AG09309 (cell line): ENCODE measurements at places on chromosomes 6 and 20.
A peak's percentile ranks its signal among the peaks of the same experiment; 100 is the strongest.

- no peak for DNase-seq
Measured at GRCh38 chr6:72530152-72530551, 91.7 kb upstream of the KCNQ5 start.

GRCh38 chr6:157675831-157676230 lies 147.2 kb upstream of the SNX9 start:
- DNase-seq, result no peak

DNA sequence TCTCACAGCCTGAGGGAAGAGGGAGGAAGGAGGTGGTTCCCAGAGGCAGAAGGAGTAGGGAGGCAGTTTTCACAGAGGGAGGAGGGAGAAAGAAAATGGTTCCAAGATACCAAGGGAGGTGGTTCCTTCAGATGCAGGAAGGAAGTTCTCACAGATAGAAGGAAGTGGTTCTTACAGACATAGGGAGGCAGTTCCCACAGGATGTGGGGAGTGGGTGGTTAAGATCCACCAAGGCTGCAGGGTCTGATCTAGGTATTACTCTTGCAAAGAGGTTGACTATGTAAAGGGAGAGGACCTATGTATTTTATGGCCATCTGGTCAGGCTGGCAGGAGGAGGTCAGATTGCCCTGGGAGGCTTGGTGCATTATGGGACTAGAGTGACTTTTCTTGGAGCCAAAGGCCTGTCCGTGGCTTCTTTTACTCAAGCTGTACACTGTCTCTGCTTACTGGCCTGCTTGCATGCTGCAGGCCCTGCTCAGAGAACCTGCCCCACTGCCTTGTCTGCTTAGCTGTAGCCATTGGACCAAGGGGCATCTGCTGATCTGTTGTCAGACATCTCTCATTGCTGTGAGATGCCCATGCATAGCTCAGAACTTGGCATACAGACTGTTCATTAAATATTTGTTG lies 283.7 kb downstream of the DHX35 start:
- no peak for DNase-seq

GRCh38 chr20:33132513-33133372 lies 35.2 kb upstream of the BPIFA2 start:
- no peak for DNase-seq

- no peak for DNase-seq
Measured at GRCh38 chr6:168118935-168119334, 39.9 kb upstream of the FRMD1 start.

DNA sequence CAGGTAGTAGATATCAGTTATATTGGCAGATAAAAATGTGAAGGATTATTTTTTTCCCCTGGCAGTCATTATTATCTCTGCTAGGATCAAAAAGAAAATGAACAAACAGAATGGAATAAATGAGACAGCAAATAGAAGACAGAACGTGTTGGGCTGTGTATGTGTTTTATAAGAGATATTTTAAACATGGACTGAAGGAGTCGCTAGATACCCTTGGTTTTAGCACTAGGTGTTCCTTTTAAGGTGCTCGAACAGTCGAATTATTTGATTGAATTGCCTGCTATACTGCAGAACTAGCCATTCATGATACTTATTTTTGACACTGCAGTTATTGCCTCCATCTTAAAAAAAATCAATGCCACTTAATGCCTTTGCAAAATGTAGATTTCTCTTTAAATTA lies 3.7 kb downstream of the GRIK2 start:
- DNase-seq, result no peak

GRCh38 chr20:41482647-41483552 lies 116.3 kb upstream of the EMILIN3 start:
- DNase-seq, result peak; percentile 80

DNA sequence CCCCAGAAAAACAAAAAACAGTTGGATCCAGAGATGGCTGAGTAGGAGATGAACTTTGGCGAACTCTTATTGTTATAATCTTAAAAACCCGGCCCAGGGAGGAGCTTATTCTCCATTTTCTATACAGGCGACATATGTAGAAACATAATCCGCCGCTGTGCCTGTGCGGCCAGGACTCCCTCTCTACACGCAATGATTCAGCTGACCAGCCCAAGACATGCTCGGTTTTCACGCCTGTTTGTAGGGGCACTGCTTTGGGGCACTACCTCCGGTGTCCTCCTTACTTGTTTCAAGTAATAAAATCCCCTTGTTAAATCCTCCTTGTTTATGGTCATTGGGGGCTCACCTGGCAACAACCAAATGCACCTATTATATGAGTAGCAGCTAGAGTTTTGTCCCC lies 89.9 kb downstream of the SEL1L2 start:
- no peak for DNase-seq

DNA sequence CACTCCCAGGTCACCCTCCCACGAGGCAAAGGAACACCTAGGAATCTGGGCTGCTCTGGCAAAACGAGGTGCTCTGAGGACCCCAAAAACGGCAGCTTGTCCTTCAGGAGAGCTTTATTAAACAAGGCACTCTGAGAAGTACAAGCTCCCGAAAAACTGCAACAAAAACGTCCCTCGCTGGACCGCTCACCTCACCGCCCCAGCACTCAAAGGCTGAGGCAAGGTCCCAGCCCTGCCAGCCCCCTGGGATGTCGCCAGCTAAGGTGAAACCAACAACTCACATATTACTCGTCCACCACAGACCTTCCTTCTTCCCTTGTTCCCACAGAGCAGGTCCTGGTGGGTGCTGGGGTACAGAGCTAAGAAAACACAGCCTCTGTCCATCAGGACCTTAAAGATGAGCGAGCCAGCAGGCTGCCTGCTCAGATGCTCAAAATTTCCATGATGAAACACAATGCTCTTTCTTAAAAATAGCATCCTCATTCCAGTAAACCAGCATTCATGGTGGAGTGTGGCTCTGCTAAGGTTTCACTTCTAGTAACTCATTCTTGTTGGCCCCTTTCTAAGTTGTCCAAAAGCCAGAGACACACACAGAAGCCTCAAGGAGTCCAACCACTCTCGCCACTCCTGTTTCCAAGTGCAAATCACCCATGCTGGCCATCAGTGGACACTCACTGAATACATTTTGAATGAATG lies 35.9 kb downstream of the ATP9A start:
- no peak for DNase-seq

DNA sequence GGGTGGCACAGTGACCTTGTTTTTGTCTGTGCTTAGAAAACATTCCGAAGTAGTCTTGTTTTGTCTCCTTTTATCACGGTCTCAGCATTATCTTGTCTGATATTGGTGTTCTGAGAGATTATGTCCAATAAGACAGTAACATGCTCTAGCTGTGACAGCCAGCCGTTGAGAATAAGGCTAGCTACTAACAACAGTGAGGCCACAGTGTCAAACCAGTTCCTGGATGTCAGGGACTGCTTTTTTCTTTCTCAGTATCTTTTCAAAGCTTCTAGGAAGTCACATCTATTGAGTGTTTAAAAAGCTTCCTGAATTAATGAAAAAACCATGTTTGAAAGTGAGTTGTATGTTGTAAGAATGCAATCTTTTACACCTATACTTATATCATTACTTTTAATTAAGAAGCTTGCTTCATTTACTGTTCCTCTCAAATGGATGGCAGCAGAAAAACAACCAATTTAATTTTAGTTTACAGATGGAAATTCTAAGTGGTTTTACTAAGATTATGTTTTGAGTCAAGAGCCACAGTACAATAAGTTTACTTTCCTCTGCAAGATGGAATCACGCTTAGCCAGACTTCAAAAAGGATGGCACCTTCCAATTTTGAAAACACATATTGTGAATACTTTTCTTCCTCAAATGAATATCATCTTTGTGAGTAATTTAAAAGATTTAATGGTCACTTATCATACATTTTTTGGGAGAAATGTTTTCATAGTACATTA lies 53.1 kb downstream of the MAP3K7 start:
- no peak for DNase-seq

GRCh38 chr6:147654103-147654845 lies 145.8 kb downstream of the SAMD5 start:
- no peak for DNase-seq

DNA sequence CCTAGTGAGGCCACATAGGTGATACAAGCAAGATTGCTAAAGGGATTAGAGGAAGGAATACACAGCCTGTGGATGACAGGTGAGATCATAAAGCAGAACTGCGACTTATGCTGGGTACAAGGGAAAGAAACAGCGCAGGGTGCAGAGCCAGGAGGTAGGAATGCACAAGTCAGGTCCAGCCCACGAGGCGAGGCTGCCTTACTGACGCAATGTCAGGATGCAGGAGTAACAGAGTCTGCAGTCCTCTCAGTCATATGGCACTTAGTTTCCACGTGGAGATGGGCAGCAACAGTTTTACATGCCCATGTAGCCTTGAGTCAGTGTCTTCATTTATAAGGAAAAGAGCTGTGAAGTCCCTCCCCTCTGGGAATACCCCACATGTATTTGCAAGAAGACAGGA lies 210.9 kb downstream of the SYNE1 start:
- no peak for DNase-seq

- no peak for DNase-seq
Measured at GRCh38 chr20:59808729-59809381, 124.6 kb downstream of the SYCP2 start.

- DNase-seq, result no peak
Measured at GRCh38 chr6:104705095-104705707, 154.5 kb downstream of the HACE1 start.

DNA sequence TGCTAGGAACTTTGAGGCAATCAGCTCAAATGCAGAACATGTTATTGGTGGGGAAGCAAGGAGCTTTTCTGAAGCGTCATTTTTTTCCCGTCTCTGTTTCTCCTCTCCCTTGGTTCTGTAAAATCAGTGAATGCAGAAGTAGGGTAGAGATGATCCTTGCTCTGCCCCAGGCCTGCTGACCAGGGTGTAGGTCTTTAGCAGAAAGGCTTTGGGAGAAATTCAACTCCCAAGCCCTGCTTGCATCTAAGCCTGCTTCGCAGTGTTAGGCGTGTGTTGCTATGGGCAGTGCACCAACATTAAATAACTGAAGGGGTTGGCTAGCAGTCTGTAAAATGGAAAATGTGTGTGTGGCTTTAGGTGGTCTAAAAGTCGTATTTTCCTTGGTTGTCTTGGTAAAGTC lies 45.9 kb downstream of the SASH1 start:
- no peak for DNase-seq

GRCh38 chr6:145147981-145148749 lies 587.2 kb downstream of the EPM2A start:
- peak; percentile 77 for DNase-seq

DNA sequence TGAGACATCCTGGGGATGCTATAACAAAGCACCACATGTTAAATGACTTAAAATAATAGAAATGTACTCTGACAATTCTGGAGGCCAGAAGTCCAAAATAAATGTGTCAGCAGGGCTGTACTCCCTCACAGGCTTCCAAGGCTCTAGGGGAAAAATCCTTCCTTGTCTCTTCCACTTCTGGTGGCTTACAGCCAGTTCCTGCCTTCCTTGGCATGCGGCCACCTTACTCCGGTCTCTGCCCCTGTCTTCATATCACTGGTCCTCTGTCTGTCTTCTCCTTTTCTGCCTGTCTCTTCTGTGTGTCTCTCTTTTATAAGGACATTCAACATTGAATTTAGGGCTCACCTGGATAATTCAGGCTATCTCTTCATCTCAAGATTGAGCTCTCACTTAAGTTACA lies 155.3 kb upstream of the SYNCRIP start:
- no peak for DNase-seq

GRCh38 chr6:53854843-53855567 lies 60.2 kb downstream of the LRRC1 start:
- DNase-seq, result no peak

DNA sequence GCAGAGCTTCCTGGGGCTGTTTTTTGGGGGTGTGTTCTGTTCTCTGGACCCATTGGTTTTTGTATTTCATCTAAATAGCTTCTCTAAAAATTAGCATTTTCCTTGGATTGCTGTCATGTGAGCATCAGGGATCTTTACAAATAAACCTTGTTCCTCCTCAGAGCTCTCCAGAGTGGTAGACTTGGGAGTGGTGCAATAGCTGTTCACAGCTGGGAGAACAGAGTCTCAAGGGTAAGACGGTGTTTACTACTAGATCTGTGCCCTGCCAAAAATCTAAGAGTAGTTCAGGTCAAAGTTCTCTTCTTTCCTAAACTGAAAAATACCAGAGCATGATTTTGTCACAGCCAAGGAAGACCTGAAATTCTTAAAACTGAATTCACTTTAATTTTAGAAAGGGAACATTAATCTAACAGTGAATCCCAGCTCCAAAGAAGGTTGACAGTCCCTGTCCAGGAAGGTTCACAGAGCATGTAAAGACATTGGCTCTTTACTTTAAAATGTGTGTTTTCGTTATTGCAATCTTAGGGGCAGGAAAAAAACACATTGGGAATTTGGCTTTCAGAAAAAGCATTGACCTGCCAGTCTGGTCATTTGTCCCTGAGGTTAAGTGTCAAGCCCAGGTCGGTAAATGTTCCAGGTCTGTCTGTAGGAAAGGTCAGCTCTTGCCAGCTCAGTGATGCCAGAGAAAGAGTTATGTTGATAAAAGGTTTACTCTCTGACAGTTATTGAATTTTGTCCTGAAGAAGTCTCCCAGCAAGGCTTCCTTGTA lies 43.3 kb downstream of the VAPB start:
- DNase-seq, result no peak

DNA sequence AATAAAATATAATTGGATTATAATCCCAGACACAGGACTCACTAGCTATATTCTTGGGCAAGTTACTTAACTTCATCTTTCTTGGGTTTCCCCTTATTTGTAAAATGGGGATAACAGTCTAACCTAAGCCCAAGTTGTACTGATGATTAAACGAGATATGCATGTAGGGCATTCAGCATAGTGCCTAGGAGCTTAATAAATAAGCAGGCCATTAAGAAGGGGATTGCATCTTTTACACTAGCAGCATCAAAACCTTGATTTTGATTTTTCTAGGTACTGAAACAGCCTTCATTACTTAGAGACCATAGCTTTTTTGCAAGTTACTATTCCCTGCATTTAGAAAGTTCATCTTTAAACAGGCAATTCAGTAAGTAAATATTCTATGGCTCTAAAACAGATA lies 2.2 kb upstream of the QKI start:
- DNase-seq, result no peak

GRCh38 chr6:163183806-163184205 lies 230.7 kb upstream of the QKI start:
- no peak for DNase-seq

DNA sequence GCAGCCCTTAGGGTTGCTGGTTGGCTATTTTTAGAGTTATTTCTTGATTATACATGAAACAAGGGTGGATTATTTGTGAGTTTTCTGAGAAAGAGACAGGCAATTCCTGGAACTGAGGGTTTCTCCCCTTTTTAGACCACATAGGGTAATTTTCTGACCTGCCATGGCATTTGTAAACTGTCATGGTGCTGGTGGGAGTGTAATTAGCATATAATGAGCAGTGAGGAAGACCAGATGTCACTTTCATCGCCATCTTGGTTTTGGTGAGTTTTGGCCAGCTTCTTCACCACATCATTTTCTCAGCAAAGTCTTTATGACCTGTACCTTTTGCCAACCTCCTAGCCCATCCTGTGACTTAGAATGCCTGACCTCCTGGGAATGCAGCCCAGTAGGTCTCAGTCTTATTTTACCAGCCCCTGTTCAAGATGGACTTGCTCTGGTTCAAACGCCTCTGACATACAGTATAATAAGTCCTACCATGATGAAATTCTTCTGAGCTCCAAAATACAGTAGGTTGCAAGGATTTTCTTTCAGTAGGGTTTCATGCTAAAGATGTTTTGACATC lies 117.1 kb downstream of the ISM1 start:
- DNase-seq, result no peak

GRCh38 chr6:74091136-74091793 lies 395.3 kb downstream of the CD109 start:
- no peak for DNase-seq

GRCh38 chr6:11251553-11252360 lies 19.3 kb upstream of the NEDD9 start:
- DNase-seq, result no peak

- no peak for DNase-seq
Measured at GRCh38 chr6:104642871-104643270, 216.8 kb downstream of the HACE1 start.
